ENCODE measurements at places on chromosomes 3 and 15.

DNA sequence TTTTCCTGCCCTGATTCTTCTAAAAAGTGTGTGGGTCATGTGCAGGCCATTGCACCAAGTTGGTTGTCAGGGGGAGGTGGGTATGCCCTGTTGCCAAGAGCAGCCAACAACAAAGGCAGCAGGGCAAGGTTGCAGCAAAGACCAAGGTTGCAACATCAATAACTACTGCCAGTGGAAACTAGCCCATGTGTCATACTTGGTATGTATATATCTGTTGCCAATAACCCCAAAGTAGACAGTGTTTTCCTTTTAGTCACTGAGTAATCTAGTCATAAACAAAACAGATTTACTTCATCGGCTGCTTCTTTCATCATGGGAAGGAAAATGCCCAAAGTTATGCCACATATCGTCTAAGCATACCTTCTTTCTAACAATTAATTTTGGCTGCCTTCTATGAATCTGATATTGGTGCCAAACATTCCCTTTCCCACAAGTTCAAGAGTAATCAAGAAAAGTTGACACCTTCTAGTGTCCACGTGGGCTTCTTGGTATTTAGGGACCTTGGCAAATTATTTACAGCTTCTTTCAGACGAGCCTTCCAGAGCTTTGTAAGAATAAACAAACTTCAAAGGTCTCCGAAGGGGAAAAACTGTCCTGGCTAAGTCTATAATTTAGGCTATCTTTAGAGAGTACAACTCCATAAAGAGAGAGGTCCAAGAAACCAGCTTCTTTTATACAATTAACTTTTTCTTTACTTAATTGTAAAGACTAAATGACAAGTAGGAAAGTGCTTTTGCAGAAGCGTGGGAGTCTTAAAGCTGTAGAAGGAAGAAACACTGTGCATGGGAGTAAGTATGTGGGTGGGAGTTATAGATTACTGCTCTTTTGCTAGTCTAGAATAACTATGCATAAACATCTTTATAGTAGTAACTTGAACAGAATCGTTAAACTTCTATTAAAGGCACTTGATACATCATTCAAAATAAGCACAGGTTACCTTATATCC is 10.0 kb upstream of the MBNL1 start:
- DNase-seq: no peak

DNA sequence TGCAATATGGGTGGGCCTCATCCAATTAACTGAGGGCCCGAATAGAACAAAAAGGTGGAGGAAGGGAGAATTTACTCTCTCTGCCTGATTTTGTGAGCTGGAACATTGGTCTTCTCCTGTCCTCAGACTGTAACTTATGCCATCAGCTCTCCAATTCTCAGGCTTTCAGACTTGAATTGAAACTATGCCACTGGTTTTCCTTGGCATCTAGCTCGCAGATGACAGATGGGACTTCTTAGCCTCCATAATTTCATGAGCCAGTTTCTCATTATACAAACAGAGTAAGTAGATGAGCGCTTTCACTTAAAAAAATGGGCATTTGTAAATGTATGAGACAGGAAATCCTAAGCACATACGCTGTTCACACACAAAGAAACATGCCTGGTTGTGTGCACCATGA is 8.7 kb upstream of the PTX3 start:
- DNase-seq: no peak

DNA sequence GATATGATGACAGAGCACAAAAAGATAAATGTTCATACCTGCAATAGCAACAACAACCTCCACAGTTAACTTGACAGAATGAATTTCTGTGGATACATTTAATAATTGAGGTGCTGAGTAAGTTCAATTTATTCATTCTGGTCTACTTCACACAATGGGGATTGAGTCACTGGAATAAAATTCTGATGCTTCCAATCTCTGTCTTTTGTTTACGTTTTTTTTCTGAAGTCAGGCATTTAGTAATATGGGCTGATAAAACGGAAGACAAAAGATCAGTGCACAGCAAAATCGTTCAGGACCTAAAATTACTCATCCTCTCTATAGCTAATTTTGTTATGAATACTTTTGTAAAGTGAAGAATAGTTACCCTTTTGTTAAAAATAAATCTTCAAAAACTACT is 565.9 kb upstream of the CCDC54 start:
- no peak for DNase-seq

GRCh38 chr3:173893835-173894234 is 496.3 kb downstream of the NLGN1 start:
- no peak for DNase-seq

GRCh38 chr3:144923046-144923775 is 951.6 kb downstream of the DIPK2A start:
- DNase-seq: no peak

- DNase-seq: no peak
These were observed 25.0 kb downstream of the SEC61A1 start for GRCh38 chr3:128077202-128077624.

DNA sequence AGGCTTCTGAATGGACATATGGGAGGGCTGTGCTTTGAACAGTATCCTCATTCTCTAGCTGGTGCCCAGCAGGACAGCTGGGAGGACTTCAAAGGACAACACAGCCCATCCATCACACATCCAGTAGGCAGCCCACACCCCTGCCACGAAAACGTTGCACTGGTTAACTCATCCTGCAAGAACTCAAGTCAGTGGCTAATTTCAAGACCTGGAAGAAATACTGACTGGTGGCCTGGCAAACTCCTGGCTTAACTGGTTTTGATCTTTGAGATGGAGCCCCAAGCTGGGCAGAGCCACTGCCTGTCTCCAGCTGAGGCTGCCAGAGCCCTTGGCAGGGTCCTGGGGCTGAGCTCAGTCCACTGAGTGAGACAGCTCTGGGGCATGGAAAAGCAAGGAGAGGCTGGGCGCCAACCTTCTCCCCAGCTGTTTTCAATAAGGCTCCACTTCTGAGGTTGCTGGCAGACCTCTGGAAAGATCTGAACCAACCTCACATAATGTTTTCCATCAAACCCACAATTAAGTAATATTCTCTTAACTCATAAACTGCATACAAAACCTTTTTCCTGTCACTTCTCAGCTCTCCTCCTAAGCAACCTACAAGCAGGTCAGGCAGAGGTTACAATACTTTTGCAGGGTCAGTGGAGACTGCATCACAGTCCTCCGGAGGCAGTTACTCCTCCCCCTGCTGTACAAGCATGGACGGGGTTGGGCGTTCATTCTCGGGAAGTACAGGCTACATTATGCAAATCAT is 110.3 kb downstream of the MYLK start:
- DNase-seq: peak; percentile 87

- DNase-seq: no peak
These were observed 101.7 kb downstream of the IL1RAP start for GRCh38 chr3:190615607-190616006.

GRCh38 chr15:91849749-91850161 is 3.8 kb upstream of the SLCO3A1 start:
- no peak for DNase-seq

DNA sequence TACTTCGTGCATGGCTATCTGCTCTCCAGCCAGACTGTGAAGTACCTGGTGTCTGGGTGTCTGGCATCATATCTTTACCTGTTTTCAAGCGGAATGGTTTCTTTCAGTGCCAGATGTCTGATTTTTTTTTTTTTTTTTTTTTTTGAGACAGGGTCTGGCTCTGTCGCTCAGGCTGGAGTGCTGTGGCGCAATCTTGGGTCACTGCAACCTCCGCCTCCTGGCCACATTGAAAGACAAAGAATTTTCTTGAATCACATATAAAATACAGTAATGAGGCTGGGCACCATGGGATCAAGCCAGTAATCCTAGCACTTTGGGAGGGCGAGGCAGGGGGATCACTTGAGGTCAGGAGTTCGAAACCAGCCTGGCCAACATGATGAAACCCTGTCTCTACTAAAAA is 2.8 kb upstream of the MESP1 start:
- DNase-seq: no peak

- DNase-seq: peak; percentile 49
These were observed 105.1 kb downstream of the SNRPN start for GRCh38 chr15:25059698-25060471.

DNA sequence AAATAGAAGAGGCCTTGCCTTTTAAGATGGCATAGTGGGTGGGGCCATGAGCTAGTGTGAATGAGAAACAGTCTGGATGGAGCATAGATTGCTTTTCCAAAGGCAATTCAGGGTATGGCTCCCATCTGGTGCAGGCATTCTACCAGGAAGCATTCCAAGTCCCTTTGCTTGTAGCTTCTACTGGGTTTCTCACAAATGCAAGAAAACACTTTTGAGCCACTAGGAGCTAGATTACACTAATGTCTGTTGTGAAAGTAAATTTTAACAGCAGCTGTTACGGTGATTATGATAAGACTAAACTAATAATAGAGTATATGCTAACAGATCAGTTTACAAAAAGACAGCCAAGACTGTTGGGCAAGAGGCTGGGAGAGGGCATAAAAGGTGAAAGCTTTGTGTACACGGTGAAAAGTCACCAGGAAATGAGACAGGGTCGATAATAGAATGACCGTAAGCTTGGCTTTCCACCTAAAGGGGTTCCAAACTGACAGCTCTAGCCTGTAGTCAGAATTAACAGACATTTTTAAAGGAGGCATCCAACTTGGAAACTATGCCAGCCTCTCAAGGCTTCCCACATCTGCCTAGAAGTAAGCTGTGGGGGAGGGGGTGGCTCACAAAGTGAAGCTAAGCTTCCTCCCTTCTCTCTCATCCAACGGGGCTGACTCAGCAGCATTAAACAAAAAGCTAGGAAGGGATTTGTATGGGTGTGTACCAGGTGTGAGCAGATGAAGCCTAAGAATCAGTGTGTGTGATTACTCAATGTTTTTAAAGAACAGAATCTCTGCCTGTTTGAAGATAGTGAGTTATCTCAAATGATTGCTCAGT is 61.1 kb upstream of the GPD1L start:
- no peak for DNase-seq

DNA sequence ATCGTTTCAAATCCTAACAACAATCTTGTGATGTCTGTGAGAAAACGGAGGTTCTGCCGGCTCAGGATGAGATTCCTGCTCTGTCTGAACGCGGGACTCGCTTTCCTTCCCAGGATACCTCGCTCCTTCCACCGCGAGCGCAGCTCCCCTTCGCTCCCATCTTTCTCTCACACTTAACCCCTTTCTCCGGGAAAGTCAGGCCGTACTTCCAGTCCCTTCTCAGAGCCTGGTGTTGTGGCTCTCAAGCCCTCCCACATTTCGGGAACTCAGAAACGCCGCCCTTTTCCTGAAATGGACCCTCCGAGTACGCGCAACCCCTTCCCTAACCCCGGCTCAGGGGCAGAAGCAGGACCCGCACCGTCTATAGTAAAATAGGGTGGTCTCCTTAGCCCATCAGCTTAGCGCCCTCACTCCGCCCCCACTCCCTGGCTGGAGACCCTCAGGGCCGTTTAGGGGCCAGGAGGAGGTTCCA is 378 bp upstream of the FEM1B start:
- no peak for DNase-seq

DNA sequence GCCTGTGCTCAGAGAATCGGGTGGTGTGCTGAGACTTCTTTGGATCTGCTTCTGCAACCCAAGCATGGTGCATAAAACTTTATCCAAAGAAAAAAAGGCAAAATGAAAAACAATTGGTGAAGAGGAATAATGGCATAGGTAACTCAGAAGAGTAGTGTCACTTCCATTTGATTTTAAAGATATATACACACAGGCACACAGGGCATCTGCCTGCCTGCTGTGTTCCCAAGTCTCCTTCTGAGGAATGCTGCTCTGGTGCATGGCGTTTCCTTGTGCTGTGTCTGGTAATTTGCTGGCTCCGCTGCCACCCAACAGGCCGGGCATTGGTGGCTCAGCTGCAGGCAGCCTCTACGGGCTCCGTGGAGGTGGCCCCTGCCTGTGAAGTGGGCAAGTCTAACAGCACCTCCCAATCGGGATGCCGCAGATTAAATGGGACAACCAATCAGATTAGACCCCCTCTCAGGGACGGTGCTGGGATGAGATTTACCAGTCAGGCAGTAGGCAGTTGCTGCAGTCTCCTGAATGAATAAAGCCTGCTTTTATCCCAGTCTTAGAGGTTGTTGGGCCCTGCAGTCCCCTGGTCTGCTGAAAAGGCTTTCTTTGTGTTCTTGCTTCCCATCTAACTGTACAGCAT is 253.7 kb upstream of the RASGRP1 start:
- no peak for DNase-seq

DNA sequence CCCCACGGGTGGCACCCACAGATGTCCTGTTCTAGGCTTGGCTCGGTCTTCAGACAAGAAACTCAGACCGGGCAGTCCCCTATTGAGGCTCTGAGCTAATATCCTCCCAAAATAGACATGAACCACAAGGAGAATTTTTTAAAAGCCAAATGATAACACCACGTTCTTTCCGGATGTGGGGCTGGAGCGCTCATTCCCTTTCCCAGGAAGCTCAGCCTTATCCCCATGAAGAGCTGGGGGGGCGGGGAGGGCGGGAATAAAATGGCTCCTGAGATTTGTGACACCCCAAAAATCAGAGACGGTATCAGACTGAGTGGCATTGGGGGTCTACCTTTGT is 1.1 kb downstream of the SLC6A1 start:
- DNase-seq: no peak

DNA sequence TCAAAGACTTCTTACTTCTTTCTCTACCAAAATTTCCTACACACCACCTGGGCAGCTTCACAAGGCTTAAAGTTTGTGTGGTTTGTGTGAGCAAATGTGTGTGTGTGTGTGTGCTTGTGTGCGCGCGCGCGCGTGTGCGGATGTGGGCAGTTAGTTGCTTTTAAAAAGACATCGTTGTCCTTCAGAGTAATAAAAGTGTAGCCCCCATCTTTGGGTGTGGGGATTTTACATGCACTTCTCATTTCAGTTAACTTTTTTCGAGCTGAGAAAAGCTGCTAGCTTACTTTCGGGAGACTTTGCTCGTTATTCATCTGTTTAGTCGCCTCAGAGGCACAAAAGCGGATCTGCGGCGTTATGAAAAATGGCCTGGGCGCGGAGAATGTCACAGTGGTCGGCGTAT is 36.0 kb downstream of the ZIC4 start:
- DNase-seq: no peak

DNA sequence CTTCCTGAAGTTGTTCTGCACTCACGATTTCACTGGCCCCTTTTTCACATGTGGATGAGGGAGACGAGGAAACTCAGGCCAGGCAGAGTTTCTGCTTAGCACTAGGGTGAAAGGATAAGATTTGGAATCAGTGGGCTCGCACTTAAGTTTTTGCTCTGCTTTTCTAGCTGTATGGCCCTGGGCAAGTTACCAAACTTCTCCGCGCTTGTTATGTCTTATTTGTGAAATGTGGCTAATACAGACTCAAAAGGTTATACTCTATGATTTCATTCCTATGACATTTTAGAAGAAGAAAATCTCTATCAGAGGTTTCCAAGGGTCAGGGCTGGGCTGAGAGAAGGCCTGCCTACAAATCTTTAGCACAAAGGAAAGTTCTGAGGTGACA is 191.9 kb upstream of the LRIG1 start:
- no peak for DNase-seq

DNA sequence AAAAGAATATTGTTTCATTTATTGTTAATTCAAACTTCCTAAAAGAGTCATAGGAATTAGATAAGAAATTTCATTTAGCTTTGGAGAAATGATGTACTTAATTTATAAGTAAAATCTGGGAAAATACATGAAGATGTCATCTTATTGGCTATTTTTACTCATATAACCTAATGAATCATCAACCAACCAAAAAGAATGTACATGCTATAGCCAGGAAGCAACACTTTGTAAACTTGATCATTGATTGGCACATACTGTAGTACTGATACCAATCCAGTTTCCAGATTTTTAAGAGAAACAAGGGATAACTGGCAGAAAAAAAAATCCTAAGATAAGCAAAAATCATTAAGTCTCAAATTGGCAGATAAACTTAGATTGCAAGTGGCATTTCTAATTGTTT is 207.9 kb upstream of the CDIN1 start:
- DNase-seq: no peak
